ENCODE measurements at places on chromosomes 5 and 9.

- no peak for DNase-seq
Observed at GRCh38 chr5:131548176-131548575, 86.9 kb downstream of the RAPGEF6 start.

DNA sequence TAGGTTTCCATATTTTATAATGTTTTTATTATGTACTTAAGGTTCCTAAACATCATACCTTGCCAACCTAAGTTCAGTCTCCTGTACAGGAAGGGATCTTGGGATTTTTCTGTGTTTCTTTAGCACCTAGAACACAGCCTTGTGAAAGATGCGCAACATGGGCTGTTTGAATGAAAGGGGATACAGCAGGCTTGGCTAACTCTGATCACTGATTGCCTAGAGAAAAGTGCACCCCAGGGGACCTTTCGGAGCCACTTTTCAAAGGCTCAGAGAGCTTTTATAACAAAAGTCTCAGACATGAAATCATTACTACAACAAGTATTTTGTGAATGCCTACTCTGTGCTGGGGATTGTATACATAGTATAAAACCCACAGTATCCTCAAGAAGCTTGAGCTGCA lies 261.6 kb downstream of the BNC2 start:
- DNase-seq, result no peak

DNA sequence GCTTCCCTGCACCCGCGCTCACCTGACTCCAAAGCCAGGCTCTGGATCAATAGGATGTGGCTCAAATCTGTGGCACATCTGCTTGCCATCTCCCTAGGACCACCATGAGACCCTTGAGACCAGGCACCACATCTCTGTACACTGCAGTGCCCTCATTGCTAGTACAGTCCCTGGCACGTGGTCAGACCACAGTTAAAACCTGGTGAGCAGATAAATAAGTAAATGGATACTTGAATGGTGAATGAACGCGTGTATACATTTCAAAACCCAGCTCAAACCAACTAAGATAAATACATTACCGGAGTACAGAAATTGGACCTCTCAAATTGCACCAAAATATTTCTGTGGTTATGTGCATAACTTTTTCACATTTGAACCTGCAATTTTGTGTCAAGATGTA lies 221.2 kb upstream of the IRX4 start:
- DNase-seq, result no peak

DNA sequence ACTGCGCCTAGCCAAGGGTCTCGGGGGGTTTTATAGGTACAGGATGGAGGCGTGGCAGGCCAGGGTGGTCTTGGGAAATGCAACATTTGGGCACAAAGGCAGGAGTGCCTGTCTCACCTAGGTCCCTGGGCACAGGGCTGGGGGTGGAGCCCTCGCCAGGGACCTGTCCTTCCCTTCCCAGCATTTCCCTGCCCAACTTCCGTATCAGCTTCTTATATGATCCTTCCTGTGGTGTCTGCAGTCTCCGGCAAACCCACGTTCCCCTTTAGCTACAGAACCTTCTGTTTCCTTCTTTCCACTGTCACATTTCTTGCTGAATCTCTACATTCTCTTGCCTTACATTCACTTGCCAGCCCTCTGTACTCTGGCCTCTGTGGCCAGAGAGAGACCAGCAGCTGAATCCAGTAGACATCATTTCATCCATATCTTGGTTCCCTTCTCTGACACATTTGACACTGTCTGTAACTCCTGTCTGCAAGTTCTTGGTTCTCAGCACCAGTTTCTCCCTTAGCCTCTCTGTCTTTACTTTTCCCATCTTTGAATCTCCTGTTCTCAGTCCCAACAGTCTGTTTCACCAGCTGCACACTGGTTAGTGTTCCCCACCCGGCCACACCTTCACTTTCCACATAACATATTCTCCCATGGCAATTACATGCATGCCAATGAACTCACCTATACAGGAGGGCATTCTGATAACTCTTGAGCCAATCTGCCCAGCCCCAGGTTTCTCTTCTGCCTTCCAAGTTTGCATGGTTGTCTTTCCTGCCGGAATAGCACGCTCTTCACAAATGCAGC lies 134.7 kb upstream of the ZNF608 start:
- no peak for DNase-seq

DNA sequence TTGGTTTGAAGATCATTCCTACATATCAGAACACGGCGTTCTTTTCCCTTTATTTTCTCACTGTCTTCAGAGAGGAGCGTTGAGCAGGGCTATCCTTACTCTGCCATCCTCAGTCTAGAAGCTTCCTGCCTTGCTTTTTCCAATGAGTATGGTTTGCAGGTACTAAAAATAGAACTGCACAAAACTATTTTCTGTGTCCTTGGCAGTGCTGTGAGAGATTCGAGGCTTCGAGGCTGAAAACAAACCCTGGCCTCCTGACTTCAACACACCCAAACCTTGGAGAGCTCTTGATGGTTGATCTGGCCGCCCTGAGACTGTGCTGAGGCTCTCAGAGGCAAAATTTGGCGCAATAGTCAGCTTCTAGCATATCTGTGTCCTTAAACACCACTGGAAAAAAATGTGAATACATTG lies 78.9 kb downstream of the GOLPH3 start:
- DNase-seq, result no peak

- DNase-seq, result no peak
Observed at GRCh38 chr9:87827341-87827740, 55.3 kb upstream of the SPATA31E1 start.

DNA sequence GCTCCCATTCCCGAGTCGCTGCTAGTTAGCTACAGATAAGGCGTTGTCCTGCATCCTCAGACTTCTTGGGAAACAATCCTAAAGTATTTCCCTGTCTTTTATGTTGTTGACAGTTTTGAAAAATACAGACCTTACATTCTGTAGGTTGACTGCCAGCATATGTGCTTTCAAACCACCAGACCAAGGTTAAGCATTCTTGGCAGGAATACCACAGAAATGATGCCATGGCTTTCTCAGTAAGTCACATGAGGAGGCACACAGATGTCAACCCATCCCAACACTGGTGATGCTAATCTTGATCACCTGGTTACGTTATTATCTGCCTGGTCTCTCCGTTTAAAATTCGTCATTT lies 871 bp downstream of the GLE1 start:
- no peak for DNase-seq
